ENCODE measurements at places on chromosomes 13 and 19. TPM values are rescaled to one million over a fixed set of nuclear protein-coding genes. Genes with fewer than 3 reads are reported as not detected.

GRCh38 chr13:62847520-62847919 is 1431.9 kb upstream of the PCDH20 start:
- no peak for DNase-seq

GRCh38 chr13:32796754-32797153 is 210.5 kb downstream of the PDS5B start:
- no peak for DNase-seq

Gene IGFL1
- total RNA-seq, result not detected

Gene LRCH1
- 22.0 TPM for total RNA-seq

Gene TMEM59L
- total RNA-seq, result 0.40 TPM

Measured in renal cortical epithelial cell (primary cell).